ENCODE measurements at places on chromosomes 11 and 22. TPM values are rescaled to one million over a fixed set of nuclear protein-coding genes. Genes with fewer than 3 reads are reported as not detected.

Gene PRRG4
- 0.36 TPM for total RNA-seq

Gene SELENOM
- total RNA-seq = 97.9 TPM

- DNase-seq = peak; percentile 58
Observed at GRCh38 chr22:38316364-38317121, 690 bp downstream of the CSNK1E start.

DNA sequence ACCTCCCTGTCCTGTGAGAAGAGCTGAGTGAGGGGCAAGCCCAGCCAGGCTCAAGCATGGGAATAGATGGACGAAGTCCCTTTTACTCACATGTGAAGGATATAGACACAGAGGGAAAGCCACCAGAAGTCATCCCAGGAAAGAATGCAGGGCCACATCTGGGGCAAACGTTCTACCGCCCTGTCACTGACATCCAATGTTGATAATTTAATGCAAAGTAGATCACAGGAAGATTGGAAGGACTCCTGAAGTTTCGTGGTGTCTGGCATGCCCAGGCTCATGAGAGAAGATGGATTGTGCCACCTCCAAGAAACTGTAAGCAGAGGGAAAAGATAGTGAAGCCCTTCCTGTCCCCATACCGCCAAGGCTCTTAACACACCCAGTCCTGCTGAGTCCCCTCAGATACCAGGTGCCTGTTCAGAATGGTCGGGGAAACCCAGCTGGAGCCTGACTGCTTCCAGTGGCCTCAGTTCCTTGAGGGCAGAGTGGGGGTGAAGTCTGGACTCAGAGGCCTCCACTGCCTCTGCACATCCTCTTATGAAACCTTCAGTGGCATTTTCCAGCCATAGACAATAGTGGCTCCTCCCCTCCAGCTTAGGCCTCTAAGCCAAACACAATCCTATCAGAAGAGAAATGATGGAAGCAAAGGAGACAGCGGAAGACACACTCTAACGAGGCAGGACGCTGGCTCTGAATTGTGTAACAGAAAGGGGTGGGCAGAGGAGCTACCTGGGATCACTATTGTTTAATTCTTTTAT lies 7.5 kb upstream of the STK33 start:
- DNase-seq = no peak

Data from fibroblast of the aortic adventitia (primary cell).